A549 treated with Hydrocortisone at 1 μM for 4 hours (cell line): ENCODE measurements at places on chromosomes 3 and 15. TPM values are rescaled to one million over a fixed set of nuclear protein-coding genes. Genes with fewer than 3 reads are reported as not detected.

Gene CCR9
- 0.03 TPM in 1 of 5 replicates, not detected in the others for total RNA-seq

Gene FBXL2
- 7.3 to 8.7 TPM (median 7.4 TPM) in 5 replicates for total RNA-seq

Gene VILL
- 0.06 to 0.21 TPM (median 0.09 TPM) in 4 of 5 replicates, not detected in the other for total RNA-seq

Gene XYLB
- total RNA-seq, result 3.2 to 4.9 TPM (median 3.6 TPM) in 5 replicates

Gene TATDN2
- 29.4 to 41.2 TPM (median 33.3 TPM) in 5 replicates for total RNA-seq

Gene P2RY13
- total RNA-seq, result not detected in 5 replicates

Gene SKOR1
- total RNA-seq, result 0.02 to 0.07 TPM (median 0.05 TPM) in 5 replicates

Gene CGNL1
- total RNA-seq, result 0.50 to 0.81 TPM (median 0.55 TPM) in 5 replicates
